Heart right ventricle (tissue), 16 donors: ENCODE measurements at places on chromosomes 2 and 18. TPM values are rescaled to one million over a fixed set of nuclear protein-coding genes. Genes with fewer than 3 reads are reported as not detected.
A peak's percentile ranks its signal among the peaks of the same experiment; 100 is the strongest.

DNA sequence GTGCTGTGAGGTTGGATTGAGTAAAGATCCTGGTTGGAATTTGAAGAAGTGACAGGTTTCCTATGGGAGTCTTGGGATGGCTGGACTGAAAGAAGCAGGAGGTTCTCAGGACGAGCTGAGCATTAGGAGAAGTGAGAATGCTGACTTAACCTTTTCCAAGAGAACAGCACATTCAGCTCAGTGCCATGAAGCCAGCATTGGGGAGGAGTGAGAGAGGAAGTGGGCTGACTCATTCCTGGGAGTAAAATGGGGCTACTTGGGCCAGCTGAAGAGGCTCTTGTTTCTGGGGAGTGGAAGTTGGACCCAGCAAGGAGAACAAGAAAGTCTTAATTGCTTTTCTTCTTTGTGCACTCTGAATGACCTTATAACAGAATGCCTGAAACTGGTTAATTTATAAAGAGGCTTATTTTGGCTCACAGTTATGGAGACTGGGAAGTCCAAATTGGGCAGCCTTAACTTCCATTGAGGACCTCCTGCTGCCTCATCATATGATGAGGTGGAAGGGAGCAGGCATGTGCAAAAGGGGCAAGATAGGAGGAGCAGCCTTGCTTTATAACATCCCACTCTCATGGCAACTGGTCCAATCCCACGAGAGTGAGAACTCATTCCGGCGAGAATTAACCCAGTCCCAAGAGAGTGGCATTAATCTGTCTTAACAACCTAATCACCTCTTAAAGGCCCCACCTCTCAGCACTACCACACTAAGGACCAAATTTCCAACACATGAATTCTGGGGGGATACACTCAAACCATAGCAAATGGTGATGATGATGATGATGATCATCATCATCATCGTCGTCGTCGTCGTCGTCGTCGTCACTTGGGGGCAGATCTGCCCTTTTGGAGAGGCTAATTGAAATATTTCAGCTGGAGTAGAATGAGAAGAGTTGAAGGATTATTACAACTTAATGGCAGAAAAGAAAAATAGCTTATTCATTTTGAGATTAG lies 26.1 kb downstream of the DGUOK start:
- DNase-seq: peak; percentile 20

- DNase-seq: peak; percentile 25
These were observed 91.8 kb downstream of the ACVR1 start for GRCh38 chr2:157784169-157784822.

- DNase-seq: no peak
These were observed 30.6 kb upstream of the FAM237A start for GRCh38 chr2:206611736-206612135.

IL18RAP gene
- 1.2 TPM for total RNA-seq

IL1RN gene
- total RNA-seq: 0.91 TPM

KLF11 gene
- 33.7 TPM for total RNA-seq

KANSL1L gene
- total RNA-seq: 20.3 TPM

- DNase-seq: no peak
These were observed 81.1 kb upstream of the TTC39C start for GRCh38 chr18:23933407-23933806.

CD8A gene
- total RNA-seq: 0.45 TPM

- DNase-seq: no peak
These were observed 43.0 kb upstream of the CTLA4 start for GRCh38 chr2:203824603-203825002.

NYAP2 gene
- not detected for total RNA-seq

DNA sequence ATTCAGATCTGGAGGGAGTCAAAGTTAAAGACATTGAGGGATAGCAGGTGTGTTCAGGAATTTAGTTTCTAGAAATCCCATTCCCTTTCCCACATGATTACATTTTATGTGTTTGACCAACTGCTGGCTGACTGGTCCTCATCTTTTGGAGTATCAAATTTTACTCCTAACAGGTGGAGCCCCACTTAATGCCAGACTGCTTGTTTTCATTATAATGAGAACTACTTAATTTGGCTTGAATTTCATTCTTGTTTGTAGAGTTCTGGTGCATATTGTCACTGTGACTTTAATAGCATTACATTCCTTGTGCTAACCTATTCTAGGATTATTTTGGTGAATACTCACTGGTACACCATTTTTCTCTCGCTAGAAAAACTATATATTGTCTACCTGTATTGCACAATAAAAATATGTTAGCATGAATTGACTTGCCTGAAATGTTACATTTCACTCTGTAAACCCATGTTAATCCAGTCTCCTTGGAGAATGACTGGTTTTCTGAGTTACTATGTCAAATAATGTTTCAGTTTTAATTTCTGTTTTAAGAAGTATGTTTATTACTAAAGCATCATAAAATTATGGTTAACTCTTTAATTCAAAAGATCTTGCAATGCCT lies 98.2 kb downstream of the TANC1 start:
- DNase-seq: no peak

REG3G gene
- total RNA-seq: not detected

RIT2 gene
- total RNA-seq: not detected

TBC1D8 gene
- 60.9 TPM for total RNA-seq

UGT1A10 gene
- not detected for total RNA-seq

LDLRAD4 gene
- total RNA-seq: 34.0 TPM

DNA sequence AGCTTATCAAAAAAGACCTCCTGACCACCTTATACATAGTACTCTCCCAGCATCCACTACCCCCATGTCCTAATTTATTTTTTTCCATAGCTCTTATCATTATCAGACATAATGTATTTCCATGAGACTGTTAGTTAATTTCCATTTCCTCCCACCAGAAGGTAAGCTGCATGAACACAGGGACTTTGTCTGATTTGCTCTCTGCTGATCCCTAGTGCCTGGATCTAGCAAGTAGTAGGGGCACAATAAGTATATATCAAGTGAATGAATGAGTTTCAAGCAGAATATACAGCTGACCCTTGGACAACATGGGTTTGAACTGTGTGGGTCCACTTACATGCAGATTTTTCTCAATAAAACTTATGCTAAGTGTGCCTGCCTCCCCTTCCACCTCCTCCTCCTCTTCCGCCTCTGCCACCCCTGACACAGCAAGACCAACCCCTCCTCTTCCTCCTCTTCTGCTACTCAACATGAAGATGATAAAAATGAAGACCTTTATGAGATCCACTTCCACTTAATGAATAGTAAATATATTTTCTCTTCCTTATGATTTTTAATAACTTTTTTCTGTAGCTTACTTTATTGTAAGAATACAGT lies 53.8 kb downstream of the CTAGE1 start:
- DNase-seq: no peak

GNAL gene
- 1.4 TPM for total RNA-seq

DNA sequence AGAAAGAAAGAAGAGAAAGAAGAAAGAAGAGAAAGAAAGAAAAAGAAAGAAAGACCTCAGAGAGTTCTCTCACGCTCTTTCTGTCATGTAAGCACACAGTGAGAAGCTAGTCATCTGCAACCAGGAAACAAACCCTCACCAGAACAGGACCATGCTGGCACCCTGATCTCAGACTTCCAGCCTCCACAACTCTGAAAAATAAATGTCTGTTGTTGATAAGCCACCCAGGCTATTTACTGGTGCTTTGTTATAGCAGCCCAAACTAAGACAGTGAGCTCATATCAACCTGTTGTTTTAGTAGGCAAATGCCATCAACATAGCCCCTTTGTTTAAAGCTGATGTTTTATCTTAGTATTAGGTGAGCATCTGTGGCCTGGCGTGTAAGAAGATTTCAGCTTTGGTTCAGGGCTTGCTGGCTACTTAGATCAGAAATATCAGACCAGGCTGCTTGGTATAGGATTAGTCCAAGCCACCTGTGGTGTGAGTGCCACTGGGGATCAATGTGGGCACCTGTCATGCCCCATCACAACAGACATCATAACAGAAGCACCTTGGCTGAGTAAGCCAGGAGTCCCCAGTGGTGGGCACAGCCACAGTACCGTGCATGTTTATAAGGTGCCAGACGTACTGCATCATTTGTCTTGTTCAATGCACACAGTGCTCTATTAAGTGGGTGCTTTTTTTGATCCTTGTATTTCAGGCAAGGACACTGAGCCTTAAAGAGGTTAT lies 94.4 kb downstream of the LBH start:
- DNase-seq: no peak

FBXO15 gene
- 0.49 TPM for total RNA-seq

GRCh38 chr2:239162141-239162821 lies 238.5 kb downstream of the HDAC4 start:
- no peak for DNase-seq

DNA sequence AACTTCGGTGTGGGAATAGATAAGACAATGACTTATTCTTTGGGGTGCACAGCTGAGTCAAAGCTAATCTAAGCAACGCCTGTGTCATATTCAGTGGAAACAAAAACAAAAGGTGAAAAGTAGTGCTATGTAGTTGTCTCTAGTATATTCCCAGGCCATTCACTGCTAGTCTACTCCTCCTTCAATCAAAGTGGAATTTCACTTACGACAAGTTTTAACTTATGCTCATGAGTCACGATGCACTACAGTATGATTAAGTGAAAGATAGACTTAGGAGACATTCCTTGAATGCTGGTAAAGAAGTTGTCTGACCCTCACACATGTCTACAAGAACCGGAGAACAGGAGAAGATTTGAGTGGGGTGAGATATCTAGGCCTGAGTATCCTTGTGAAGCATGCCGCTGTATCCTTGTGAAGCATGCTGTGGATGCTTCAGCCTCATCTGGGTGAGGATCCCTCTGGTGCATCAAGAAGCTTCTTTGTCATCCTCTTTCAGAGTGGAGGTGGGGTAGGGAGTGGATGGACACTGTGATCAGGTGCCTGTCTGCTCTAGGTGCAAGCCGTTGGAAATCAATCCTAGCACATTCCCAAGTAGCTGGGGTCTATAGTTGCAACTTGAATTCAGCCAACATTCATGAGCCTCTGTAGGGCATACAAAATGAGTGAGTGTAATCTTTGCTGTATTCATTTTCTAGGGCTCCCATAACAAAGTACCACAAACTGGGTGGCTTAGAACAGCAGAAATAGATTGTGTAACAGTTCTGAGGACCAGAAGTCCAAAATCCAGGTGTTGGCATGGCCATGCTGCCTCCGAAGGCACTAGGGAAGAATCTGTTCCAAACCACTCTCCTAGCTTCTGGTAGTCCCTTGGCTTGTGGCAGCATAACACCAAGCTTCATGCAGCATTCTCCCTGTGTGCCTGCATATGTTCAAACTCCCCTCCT lies 173.5 kb upstream of the FN1 start:
- no peak for DNase-seq

ASPRV1 gene
- total RNA-seq: 1.2 TPM

PPP4R1 gene
- 63.8 TPM for total RNA-seq

- DNase-seq: no peak
These were observed 138.2 kb upstream of the PKDCC start for GRCh38 chr2:41909584-41909983.

ACMSD gene
- not detected for total RNA-seq

DNA sequence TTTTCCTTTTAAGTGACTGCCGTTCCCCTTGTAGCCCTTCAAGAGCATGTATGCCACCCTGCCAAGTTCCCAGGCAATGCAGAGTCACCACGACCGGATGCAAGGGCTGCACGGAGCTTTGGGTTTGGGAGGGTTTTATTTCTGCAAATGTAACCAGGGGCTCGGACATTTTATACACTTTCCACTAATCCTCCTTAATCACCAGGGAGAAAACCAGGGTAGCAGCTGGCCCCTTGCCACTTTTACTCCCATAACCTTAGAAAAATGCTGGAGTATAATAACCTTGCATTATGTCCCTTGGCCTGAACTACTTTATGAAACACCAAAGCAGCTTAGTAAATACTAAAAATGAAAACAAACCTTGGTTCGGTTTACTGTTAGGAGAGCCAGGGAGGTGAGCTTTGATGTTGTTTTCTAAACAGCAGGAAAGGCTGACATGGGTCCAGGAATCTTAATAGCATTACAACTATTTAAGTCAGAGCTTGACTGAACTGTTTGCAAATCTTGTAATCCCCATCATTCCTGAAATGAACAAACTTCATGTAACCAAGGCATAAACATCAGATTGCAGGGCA lies 152.8 kb upstream of the RIOK3 start:
- no peak for DNase-seq

DNA sequence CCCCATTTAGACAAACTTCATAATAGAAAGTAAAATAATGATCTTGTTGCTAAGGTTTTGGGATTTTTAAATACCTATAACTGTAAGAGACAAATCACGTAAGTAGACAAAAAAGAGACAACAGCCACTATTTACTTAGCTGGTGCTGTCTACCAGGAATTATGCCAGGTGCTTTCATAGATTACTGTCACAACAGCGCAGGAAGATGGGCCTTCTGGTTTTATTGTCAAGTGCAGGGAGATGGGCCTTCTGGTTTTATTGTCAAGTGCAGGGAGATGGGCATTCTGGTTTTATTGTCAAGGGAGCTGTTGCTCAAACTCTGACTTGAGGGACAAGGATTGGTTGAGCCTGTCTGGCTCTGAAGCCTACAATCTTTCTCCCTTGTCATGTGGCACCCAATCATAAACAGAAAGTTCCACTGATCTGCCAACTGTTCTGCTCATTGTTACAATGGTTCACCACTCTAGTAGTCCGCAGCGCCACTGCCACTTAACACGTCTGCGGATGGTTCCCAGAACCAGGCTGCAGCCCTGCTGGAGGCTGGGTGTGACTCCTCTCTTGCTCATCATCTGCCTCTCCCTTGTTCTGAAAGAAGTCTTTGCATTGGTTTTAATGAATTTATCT lies 95.0 kb downstream of the RNF144A start:
- DNase-seq: peak; percentile 59

GREB1 gene
- total RNA-seq: 8.6 TPM

DNA sequence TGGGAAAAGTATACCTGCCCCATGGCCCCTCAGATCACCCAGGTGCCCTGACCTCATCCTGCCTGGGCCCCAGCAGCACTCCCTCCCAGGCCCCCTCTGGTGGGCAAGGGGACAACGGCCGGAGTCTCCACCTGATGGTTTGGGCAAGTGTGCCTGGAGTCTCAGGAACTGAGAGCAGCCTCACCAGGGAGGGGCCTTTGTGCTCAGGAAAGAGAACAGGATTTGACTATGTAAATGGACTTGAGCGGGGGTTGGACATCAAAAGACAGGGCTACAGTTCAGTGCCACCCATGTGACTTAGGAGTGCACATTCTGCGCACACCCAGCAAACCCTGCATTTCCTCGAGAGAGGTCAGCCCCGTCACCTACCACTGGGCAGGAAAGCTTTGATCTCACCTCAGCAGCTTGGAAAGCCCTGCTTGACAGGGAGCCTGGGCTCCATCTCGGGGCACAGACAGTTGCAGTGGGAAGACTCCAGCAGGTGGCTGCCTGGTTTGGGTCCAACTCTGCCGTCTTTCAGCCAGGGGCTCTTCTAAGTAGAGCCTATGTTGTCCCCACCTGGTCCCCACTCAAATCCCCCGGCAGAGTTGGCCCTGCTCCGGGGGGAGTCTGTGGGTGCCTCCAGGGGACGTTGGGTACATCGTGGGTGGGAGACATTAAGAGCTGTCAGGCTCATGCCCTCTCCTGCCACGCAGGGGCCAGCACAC lies 3.3 kb downstream of the INPP5D start:
- no peak for DNase-seq

- DNase-seq: no peak
These were observed 50.6 kb downstream of the UNC50 start for GRCh38 chr2:98658816-98659490.
